G401 (cell line): ENCODE measurements at places on chromosomes 7 and 10. TPM values are rescaled to one million over a fixed set of nuclear protein-coding genes. Genes with fewer than 3 reads are reported as not detected.

GRCh38 chr7:84247591-84247990 is 53.0 kb upstream of the SEMA3A start:
- DNase-seq, result no peak

GRCh38 chr10:79310911-79311573 is 36.2 kb upstream of the PPIF start:
- DNase-seq, result no peak

DNA sequence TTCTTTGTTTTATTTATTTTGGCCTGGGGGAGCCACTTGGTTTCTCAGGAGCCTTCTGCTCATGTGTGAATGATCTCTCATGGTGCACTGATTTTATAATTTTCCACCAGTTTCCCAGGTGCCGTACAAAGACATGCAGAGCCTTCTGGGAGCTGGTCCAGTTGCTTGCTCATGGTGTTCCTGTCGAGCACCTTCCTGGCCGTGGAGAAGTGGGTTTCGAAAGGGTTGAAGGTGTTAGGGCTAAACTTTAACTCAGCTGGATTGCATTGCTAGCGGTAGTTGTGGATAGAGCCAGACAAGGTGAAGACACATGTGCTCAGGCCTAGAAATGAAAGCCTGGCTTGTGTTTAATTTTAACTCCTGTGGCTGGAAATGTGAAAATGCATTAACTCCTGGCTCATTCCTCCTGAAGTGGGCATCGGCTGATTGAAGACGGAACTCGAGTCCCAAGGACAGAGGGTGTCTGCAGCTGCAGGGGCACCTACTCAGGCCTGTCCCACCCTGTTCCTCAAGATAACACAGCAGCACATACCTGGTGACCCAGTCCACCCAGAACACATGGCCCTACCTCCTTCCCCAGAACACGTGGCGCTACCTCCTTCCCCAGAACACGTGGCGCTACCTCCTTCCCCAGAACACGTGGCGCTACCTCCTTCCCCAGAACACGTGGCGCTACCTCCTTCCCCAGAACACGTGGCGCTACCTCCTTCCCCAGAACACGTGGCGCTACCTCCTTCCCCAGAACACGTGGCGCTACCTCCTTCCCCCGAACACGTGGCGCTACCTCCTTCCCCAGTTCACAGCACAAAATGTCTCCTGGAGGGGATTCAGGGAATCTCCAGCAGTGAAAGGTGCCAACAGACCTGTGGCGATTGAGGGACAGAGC is 133.2 kb downstream of the WDR37 start:
- DNase-seq, result no peak

- no peak for DNase-seq
Observed at GRCh38 chr7:157318015-157318706, 18.6 kb upstream of the DNAJB6 start.

DNA sequence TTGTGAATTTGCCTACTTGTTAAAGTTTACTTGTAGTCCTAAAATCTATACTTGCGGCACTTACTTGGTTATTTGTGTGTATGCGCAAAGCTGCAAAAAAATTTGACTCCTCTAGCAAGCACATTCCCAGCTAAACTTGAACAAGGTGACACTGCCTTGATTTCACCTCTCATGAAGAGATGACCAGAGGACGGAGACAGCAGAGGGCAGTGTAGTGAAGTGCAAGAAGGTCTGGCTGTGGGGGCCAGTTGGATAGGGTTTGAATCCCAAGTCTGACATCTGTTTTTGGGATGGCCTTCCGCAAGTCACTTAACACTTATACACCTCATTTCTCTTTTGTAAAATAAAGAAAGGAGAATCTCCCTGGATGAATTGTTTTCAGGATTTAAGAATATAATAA is 15.7 kb downstream of the SLK start:
- DNase-seq, result no peak

DNA sequence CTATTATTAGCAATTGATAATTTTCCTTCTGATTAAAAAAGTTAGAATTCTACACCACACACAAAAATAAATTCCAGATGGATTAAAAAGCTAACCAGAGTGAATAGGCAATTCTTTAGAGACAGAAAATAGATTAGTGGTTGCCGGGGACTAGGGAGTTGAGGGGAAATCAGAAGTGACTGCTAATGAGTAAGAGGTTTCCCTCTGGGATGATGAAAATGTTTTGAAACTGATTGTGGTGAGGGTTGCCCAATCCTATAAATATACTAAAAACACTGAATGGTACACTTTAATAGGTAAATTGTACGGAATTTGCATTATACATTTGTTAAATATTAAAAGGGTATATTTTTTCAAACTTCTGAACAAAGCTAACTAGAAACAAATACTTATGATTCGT is 214.9 kb downstream of the GPAM start:
- no peak for DNase-seq

GRCh38 chr10:28947171-28947570 is 269.9 kb downstream of the BAMBI start:
- DNase-seq, result no peak

DNA sequence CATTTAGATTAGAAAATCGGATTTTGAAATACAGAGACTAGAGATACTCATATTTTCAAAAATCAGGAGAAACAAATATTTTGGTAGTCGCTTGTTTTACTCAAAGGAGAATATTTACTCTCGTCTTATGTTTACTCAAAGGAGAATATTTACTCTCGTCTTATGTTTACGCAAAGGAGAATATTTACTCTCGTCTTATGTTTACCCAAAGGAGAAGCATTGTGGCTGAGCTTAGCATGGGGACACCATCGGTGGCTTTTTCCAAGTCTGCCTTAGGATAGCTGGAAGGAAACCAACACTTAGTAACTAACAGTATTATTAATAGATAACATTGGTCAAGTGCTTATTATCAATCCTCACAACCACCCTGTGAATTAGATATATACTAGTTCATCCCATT is 71.8 kb downstream of the SNX10 start:
- DNase-seq, result peak; percentile 8

DNA sequence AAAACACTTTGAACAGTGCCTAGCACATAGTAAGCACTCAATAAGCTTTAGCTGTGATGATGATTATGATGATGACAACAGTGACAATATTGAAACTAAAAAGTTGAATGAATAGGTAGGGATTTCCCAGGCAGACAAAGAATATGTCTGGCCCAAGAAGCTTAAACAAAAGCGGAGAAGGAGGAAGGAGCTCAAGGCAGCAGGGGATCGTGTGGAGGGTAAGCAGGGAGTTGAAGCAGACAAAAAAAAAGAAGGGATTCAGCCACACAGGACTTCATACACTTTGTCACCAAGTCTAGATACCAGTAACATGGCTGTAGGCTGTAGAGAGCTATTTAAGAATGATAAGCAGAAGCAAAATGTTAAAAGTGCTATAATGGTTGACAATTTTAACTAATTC is 144.0 kb downstream of the CALN1 start:
- no peak for DNase-seq

GRCh38 chr7:111785076-111785475 is 222.8 kb upstream of the IMMP2L start:
- DNase-seq, result no peak

- no peak for DNase-seq
Observed at GRCh38 chr7:67311901-67312300, 315.3 kb downstream of the TYW1 start.

DNA sequence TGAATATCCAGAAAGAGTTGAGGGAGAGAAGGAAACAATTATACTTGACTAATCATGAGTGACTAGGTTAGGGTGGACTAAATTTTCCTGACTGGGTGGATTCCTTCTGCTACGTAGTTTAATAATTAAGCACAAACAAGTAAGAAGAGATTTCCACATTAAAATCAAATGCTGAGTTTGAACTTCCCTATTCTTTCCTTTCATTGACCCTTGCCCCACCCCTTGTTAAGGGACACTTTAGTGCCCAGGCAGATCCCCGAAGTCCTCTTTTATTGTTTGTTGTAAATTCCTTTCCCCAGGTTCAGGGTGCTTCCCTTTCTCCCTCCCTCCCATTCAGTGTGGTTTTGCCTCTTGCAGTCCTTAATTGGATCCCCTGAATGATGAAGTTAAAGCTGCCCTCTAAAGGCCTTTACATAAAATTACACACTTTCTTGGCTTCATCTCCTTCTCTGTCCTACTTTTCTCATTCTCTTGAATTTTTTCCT is 8.8 kb upstream of the SPAM1 start:
- peak; percentile 29 for DNase-seq

- DNase-seq, result no peak
Observed at GRCh38 chr7:33909755-33910154, 4.4 kb downstream of the BMPER start.

- no peak for DNase-seq
Observed at GRCh38 chr10:87862679-87863052, 667 bp downstream of the KLLN start.

- no peak for DNase-seq
Observed at GRCh38 chr7:112064627-112065385, 141.4 kb downstream of the DOCK4 start.

DNA sequence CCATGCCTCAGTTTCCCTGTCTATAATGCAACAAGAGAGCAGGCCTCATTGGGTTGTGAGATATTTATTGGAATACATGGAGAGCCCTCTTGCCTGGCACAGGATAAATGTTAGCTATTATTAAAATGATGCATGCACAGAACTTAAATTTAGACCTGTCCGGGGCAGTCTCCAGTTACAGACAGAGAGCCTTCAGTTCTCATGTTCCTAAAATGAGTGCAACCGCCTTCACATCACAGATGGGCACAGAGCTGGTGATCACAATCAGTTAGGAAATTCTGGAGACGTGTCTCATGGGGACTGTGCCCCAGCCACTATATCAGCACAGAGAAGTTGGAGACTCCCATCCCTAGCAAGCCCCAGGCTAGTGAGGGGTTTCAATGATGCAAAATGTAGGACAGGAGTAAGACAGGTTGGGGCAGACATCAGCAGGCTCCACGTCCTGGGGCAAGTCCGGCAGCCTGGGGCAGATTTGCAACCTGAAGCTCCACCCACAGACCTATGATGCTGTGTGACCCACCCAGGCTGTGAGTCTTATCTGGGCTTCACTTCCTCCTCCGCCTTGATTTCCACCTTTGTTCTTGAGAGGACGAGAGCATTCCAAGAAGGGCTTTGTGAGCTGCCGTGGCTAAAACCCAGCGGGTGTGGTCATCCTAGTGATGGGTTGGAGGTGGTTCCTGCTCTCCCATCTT is 49.4 kb downstream of the CXCL12 start:
- DNase-seq, result no peak

- no peak for DNase-seq
Observed at GRCh38 chr7:936386-937054, 18.0 kb downstream of the ADAP1 start.

DNA sequence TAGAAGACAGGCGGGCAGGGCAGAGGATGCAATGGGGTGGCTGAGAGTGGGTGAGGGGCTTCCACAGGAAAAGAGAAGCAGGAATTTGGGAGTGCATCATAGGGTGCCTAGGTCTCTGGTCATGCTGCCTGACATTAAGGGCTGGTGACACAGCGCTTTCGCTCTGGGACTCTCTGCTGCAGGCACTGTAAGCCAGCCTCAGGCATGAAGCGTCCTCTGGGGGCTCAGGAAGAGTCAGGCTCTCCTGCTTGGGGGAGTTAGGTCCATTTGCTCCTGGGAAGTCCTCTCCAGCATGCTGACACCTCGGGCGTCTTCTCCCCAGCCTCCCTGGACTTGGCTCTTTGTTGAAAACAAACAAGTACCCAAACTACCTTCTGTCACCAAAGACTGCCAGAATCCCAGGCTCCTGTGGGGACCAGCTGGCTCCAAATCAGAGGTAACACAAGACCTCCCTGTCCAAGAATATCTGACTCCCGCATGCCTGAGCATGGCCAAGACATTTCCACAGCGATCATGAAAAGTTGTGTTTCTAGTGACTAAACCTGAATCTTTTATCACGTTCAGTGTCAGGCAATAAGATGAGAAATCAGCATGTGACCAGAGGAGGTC is 55.4 kb downstream of the GPR26 start:
- DNase-seq, result peak; percentile 85

GRCh38 chr7:92404170-92404614 is 43.1 kb upstream of the GATAD1 start:
- no peak for DNase-seq

DNA sequence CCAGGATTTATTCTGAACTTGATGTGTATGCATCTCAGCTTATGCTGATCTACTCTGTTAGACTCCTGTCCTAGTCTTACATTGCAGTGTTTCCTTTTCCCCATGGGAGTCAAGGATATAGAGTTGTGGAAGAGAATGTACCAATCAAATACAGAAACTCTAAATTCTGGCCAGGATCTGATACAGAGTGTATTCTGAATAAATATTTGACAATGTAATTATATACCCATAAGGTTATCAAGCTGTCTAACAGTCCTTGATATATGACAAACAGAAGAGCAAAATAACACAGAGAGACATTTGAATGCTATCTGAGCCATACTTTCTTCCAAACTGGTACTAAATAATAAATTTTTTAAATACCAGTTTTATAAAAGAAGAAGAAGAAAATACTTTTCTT is 116.8 kb downstream of the ETV1 start:
- DNase-seq, result no peak

The PAPOLB gene
- 0.34 TPM in 1 of 2 replicates, not detected in the other for total RNA-seq

The EPO gene
- total RNA-seq, result not detected in 2 replicates

The ATP6V0A4 gene
- total RNA-seq, result not detected in 2 replicates

The EIF4H gene
- 404 and 445 TPM in 2 replicates for total RNA-seq

The NSUN5 gene
- total RNA-seq, result 52.7 and 66.8 TPM in 2 replicates
